ENCODE measurements at places on chromosomes 12 and 14.

GRCh38 chr14:23057757-23058653, 685 bp upstream of the CDH24 start:
- DNase-seq = no peak

- DNase-seq = no peak
Observed at GRCh38 chr12:3951380-3952135, 78.4 kb upstream of the PARP11 start.

GRCh38 chr14:57560681-57561080, 67.0 kb upstream of the CCDC198 start:
- no peak for DNase-seq

GRCh38 chr12:78977304-78977867, 112.8 kb downstream of the SYT1 start:
- no peak for DNase-seq

DNA sequence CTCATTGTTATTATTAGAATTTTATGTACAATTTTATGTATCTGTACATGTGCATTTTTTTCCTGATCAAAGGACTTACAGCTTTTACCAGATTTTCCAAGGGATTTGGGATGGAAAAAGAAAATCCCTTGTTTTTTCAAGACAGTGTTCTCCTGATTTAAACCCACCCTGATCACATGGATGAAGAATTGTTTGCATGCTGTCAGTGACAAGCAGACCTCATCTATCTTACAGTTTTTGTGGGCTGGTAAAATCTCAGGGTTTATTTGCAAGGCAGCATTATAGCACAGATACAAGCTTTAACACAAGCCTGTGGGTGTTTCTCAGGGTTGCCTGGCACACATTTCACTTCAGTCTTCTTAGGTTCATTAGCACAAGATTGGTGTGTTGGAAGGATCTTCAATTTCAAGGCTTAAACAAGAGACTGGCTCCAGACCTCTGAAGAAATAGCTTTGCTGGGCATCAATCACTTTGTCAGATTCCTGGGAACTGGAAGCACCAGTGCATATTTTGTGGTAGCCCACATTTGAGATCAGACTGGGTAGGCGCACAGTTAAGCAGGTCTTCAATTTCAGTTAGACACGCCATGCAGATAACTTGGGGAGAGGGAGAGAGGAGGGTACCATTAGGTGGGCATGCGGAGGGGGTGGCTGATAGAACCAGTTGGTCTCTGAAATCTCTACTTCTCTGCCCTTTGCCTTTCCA, 118.0 kb downstream of the TBX5 start:
- DNase-seq = no peak

- no peak for DNase-seq
Observed at GRCh38 chr12:116665666-116666304, 72.1 kb downstream of the SPRING1 start.

DNA sequence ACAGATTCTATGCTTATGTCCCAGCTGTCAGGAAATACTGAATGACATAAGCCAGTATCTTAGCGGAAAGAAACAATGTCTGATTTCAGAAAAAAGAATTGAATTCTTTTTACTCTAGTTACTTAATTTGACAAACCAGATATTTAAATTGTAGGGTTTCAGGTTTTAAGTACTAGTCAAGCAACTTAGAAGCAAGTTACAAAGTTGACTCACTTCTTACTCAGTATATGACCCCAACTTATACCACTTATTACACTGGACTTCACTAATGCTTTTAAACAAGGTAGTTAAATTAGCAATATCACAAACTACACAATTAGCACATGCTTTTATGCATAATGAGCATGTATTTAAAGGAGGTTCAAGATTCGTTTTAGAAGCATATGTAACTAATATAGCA, 7.1 kb downstream of the GMFB start:
- DNase-seq = no peak

- no peak for DNase-seq
Observed at GRCh38 chr14:62914025-62914424, 131.2 kb downstream of the KCNH5 start.

DNA sequence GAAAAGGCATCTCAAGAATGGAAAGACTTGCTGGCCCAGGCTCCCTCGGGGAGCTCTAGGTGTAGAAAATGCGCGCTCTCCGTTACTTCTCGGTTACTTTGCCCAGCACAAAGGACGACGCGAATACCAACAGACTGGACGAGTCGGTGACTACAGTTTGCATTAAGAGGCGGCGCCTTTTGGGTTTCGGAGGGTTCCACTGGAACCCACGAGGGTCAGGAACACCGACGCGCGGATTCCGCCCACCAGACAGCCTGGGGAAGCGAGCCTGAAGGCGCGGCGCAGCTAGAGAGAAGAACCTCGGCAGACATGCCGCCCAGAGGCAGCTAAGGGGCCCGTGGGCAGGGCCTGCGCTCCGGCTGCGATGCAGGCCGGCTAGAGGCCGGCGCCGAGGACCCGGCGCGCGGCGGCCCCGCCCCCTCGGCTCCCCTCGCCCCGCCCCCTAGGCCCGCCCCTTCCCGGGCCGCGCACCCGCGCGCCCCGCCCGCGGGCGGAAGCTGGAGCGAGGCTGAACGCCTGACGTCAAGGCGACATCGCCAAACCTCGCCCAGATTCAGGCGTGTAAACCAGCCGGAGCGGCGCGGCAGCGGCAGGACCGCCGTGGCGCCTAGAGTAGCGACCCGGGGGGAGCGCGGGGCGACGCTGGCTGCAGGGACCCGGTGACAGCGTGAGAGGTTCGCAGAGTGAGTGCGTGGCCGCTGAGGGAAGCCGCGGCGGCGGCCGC, at the start of gene RAP1B:
TSS of gene RAP1B (plus strand) at position 530 of the 724 bp plus-strand sequence. CDS start 37,826 bp downstream, outside the sequence.
- DNase-seq = peak; percentile 46

DNA sequence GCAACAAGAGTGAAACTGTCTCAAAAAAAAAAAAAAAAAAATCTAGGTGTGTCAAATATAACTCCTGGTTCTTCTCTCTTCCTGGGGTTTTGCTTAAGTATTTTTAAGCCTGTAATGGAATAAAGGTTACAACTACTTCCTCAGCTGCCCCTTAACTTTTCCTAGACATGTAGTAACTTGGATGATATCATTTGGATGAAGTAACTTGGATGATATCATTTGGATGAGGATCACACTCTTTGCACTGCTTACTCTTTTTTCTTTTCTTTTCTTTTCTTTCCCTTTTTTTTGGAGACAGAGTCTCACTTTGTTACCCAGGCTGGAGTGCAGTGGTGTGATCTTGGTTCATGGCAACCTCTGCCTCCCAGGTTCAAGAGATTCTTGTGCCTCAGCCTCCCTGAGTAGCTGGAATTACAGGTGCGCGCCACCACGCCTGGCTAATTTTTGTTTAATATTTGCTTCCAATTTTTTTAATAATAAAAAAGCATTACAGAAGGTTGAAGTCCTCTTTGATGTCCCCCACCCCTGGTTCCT, 775 bp upstream of the FAM186A start:
- DNase-seq = no peak

DNA sequence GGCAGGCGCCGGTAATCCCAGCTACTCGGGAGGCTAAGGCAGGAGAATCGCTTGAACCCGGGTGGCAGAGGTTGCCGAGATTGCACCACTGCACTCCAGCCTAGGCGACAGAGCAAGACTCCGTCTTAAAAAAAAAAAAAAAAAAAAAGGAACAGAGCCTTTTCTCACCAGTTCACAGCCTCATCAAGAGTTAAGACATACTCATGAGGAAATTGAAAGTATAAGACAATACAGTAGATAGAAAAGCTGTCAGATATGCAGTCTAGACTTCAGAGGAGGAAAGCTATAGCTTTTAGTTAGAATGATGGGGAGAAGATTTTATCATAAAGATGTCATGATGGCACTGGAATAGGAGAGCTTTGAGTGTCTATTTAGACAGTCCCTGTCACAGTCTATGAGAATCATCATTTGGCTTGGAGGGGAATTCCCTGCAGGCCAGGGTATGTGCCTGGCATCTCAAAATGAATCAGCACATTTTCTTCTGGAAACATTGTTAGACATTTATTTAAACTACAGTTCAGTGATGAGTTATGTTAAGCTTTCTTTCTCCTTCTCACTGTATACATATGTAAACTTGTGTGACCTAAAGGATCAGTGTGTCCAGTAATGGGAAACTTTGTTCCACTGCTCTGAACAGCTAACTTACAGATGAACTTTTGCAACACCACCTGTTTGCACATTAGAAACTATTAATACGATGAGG, 2.9 kb upstream of the RAB35 start:
- DNase-seq = no peak

DNA sequence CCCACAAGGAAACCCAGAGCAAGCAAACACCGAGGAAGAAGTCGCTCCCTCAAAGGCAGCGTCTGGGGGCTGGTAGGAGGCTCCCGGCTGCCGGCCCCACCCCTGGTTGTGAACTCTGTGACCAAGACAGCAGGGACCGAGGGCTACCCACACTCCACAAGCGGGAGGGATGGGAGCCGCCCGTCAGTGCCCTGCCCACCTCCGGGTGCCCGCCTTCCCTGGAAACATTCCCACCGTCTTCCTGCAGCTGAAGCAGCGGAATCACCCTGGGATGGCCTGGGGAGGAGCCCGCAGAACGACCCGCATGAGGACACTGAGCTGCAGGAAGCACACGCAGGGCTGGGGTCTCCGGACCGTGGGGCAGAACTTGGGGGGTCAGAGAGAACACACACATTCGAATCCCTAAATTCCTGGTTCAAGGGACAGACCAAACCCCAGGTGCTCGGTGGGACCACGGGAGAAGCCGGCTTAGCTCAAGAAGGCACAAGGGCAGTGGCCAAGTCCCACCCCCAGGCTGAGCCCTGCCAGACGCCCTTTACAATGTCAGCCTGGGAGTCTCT, 33.5 kb upstream of the C14orf180 start:
- no peak for DNase-seq

DNA sequence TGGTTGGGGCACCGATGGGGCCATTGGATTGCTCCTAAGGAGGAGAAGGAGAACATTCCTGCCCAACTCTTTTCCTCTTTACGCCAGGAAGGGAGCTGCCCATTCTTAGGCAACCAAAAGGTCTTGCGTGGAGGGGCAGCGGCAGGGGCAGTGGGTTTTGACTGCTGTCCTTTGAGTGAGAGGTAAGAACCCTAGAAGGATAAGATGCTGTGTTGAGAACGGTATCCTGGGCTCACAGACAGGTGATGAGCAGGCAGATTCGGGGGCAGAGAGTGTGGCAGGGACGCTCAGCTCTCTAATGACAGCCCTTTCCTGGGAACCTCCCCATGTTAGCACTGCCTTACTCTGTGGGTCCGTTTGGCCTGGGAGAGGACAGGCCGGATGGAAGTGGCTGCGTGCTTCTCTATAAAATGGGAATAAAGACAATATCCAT, 13.2 kb downstream of the LRTM2 start:
- no peak for DNase-seq

- peak; percentile 65 for DNase-seq
Observed at GRCh38 chr14:87131879-87132278, 861.1 kb downstream of the GALC start.

GRCh38 chr14:99551034-99551922, 52.7 kb downstream of the CCDC85C start:
- no peak for DNase-seq

GRCh38 chr12:28223858-28224257, 33.6 kb downstream of the CCDC91 start:
- no peak for DNase-seq

DNA sequence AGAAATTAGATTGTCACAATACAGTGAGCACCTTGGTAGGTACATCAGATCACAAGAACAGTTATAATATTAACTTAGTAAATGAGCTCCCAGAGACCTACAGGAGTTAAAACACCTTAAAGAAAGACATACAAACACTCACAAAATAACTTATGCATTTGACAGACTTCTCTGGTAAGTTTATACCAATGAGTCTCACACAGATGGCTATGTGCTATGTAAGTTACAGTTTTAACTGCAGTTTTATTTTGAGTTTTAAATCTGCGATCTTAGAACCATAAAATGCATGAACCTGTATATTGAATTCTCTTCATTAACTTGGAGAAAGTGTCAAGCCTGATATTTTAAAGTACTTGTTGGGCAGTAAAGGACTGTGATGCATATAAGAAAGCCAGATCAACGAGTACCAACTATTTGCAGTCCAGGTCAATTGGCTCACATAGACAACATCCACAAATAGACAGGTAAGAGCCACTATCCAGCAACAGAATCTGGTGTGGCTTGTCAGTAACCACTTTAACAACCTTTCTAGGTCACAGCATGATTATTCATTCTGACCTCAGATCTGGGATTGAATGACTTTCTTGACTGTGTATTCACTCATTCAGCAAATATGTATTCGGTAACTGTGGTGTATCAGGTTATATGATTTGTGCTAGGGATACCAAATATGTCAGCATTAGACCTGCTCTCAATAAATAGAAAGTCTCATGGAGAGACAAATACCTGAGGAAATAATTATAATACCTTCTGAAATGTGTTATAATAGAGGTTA, 856.6 kb upstream of the MGAT4C start:
- DNase-seq = no peak

GRCh38 chr12:109638735-109639134, 65.1 kb downstream of the MVK start:
- no peak for DNase-seq

GRCh38 chr14:100903672-100904185, at the start of gene RTL1:
TSS of gene RTL1 (minus strand) at chr14:100903722. CDS start at chr14:100884788, 18,934 bp downstream.
- DNase-seq = no peak

- no peak for DNase-seq
Observed at GRCh38 chr12:27899151-27899661, 73.3 kb downstream of the PTHLH start.

DNA sequence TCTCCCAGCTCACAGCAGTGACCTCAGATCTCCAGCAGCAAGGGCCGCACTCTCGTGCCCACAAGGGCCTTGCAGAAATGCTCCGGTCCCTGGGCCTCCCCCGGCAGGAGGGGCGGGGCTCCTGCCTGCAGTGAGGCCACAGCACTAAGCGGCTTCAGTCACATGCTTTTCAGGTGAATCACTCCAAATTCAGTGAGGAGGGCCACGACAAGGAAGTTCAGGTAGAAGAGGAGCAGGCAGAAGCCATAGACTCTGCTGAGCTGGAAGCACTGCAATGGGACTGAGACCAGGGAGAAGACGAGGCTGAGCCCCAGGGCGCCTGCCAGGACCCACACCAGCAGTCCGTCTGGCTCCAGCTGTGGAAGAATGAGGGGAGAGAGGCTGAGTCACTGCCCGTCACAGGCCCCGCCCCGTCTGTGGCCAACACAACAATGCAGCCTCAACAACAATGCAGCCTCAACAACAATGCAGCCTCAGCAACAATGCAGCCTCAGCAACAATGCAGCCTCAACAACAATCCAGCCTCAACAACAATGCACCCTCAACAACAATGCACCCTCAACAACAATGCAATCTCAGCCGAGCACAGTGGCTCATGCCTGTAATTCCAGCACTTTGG, 35.2 kb downstream of the SLC8B1 start:
- no peak for DNase-seq

- DNase-seq = no peak
Observed at GRCh38 chr12:43281563-43281962, 270.4 kb downstream of the ADAMTS20 start.

Data from NCI-H1436 treated with DMSO at 0.1 percent for 48 hours (cell line).